ENCODE measurements at places on chromosomes 2 and 18. TPM values are rescaled to one million over a fixed set of nuclear protein-coding genes. Genes with fewer than 3 reads are reported as not detected.

- DNase-seq, result no peak
- peak overlapping the region; percentile 49 for H3K27ac ChIP-seq
- H3K27me3 ChIP-seq, result no peaks in the 10 kb centered on the region
Observed at GRCh38 chr18:45166341-45166835, 448.9 kb upstream of the SLC14A2 start.

DNA sequence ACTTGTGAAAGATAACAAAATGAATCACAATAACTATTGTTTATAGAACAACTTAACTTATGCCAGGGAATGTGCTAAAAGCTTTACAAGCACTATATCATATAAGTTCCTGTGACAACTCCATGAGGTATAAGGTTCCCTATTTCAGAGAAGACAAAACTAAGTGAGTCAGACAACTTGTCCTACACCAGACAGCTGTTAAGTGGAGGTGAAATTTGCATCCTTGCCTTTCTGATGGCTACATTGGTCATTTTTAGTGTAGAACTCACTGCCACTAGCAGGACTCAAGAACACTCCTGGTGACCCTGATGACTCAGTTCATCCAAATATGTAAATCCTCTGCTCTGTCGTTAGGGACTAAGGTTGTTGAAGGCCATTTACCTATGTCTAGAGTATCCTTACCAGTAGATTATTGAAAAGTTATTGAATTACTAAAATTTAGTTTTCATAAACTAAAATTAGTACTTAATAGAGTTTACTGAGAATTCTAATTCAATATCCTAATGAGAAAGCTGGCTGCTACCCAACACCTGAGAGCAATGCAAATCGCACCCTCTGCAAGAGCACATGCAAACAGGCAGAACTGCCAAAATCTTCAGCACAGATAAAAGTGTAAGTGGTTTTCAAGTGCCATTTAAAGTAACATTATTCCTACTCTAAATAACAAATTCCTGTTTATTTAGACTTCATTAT is 636.2 kb downstream of the NRXN1 start:
- no peaks in the 10 kb centered on the region for H3K36me3 ChIP-seq
- no peak for DNase-seq
- no peak overlapping the region for H3K27ac ChIP-seq
- H3K27me3 ChIP-seq, result peaks cover 15% of the 10 kb centered on the region

DNA sequence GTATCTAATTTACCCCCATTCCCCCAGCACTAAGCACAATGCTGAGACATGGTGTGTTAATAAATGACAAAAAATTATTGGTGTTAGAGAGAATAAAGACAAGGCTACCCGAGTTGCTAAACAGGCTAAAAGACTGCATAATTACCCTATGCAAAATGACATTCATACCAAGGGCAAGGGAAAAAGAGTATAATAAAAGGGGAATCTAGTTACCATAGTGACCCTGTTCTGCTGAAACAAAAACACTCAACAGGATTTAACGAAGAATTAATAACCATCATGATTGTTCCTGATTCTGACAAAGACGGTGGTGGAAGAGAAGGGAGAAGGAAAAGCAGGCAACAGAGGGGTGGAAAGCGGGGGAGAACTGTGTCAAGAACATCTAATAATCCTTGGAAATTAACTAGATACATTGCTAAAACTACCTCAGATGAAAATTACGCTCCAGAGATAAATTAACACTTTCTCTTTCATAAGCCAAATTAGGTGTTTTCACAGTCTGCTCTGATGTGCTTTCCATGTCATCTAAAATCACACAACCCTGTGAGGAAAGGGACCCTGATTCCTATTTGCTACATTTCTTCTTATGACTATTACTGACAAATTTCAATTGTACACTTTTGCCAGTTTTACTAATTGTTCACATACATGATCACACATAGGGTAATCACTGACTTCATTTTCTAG is 25.5 kb downstream of the TTR start:
- H3K36me3 ChIP-seq, result no peaks in the 10 kb centered on the region
- no peak overlapping the region for H3K27ac ChIP-seq
- no peak overlapping the region for H3K4me3 ChIP-seq
- peaks cover 2% of the 10 kb centered on the region for H3K4me1 ChIP-seq
- no peaks in the 10 kb centered on the region for H3K27me3 ChIP-seq
- DNase-seq, result no peak

DNA sequence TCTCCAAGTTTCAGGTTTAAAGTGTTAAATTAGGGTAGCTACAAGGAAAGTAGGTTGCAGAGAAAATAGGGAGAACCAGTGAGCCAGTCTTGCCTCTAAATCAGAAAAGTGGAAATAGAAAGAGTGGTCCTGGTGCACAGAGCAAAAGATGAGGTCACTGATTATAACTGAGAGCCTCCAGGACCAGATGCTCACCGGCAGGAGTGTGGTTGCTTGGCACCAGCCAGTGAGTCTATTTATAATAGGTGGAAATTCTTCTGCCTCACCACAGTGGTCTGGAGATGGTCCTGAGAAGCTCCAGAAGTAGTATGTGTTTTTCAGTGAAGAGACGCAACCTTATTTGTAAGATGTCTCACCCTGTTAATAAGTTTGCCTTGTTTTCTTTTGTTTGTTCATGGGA is 373.9 kb upstream of the KCNJ3 start:
- no peaks in the 10 kb centered on the region for H3K4me1 ChIP-seq
- H3K4me3 ChIP-seq, result no peak overlapping the region
- H3K27ac ChIP-seq, result no peak overlapping the region
- H3K27me3 ChIP-seq, result no peaks in the 10 kb centered on the region

- H3K4me3 ChIP-seq, result no peak overlapping the region
- H3K27me3 ChIP-seq, result peaks cover 21% of the 10 kb centered on the region
- no peaks in the 10 kb centered on the region for H3K36me3 ChIP-seq
- DNase-seq, result no peak
- H3K4me1 ChIP-seq, result no peaks in the 10 kb centered on the region
Observed at GRCh38 chr2:11473659-11474433, 7.9 kb upstream of the E2F6 start.

DNA sequence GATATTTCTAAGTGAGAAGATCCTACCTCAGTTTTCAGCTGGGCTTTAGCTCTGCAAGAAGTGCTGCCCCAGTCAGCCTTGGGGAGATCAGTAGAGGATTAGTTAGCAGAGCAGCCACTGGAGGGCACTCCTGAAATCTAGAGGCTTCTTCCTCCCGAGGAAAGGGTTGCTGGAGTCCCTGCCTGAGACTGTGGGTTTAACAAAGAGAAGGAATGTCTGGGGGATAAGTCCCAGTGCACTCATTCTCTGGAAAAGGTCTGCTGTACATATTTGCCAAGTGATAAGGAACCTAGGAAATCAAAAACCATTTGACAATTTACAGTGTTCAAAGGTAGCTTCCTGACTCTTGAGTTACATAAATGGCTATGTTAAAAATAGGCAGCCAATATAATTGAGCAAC is 207.2 kb downstream of the SLC8A1 start:
- H3K4me3 ChIP-seq, result no peak overlapping the region
- no peak for DNase-seq
- no peaks in the 10 kb centered on the region for H3K36me3 ChIP-seq
- H3K27me3 ChIP-seq, result no peaks in the 10 kb centered on the region
- peaks cover 72% of the 10 kb centered on the region for H3K4me1 ChIP-seq
- H3K27ac ChIP-seq, result peak overlapping the region; percentile 96

DNA sequence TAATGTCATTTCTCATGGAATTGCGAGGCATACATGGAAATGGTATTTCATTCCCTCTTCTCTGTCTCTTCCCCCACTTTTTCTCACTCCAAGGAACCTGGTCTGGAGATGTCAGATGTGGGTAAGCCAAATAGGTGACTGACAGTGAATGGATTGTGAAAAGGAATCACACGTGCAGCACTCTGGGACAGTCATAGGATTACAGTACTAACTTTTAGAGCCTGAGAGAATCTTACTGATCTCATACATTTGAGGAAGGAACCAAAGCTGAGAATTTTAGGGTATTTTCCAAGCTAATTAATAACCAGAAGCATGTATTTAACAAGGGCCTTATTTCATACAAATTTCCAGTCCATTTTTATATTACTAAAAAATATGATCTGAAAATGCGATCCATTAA is 58.1 kb upstream of the ERBB4 start:
- no peak overlapping the region for H3K27ac ChIP-seq
- DNase-seq, result no peak
- H3K36me3 ChIP-seq, result no peaks in the 10 kb centered on the region
- H3K4me1 ChIP-seq, result no peaks in the 10 kb centered on the region
- H3K4me3 ChIP-seq, result no peak overlapping the region

GRCh38 chr2:152227969-152228592 is 52.5 kb upstream of the STAM2 start:
- peaks cover 29% of the 10 kb centered on the region for H3K4me1 ChIP-seq
- no peaks in the 10 kb centered on the region for H3K36me3 ChIP-seq
- no peak for DNase-seq
- no peak overlapping the region for H3K4me3 ChIP-seq
- no peaks in the 10 kb centered on the region for H3K27me3 ChIP-seq

DNA sequence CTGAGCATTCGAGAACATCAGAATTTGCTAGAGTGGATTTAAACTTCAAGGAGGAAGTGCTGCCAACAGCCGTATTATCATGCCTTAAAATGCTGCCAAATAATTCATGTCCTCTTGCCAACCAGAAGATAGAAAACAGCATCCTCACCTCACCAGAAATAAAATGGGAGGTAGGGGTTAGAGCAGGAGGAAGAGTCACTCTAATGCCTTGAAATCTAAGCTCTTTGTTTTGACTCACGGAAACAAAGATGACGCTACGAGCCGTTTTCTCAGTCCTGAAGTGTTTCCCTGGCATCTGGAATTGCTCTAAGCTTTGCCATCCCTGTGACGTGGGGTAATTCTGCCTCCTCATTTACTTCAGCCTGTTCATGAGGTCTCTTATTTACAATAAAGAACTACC is 97.1 kb downstream of the PRPF40A start:
- no peak for DNase-seq
- no peaks in the 10 kb centered on the region for H3K27me3 ChIP-seq
- no peak overlapping the region for H3K27ac ChIP-seq
- H3K4me1 ChIP-seq, result no peaks in the 10 kb centered on the region
- H3K4me3 ChIP-seq, result no peak overlapping the region

GRCh38 chr18:70195014-70195614 is 10.4 kb downstream of the RTTN start:
- no peak overlapping the region for H3K27ac ChIP-seq
- peaks cover 5% of the 10 kb centered on the region for H3K36me3 ChIP-seq
- H3K4me3 ChIP-seq, result no peak overlapping the region
- no peak for DNase-seq
- H3K27me3 ChIP-seq, result no peaks in the 10 kb centered on the region

GRCh38 chr2:37707393-37707792 is 36.0 kb upstream of the CDC42EP3 start:
- no peaks in the 10 kb centered on the region for H3K27me3 ChIP-seq
- no peaks in the 10 kb centered on the region for H3K36me3 ChIP-seq
- H3K27ac ChIP-seq, result no peak overlapping the region
- no peak for DNase-seq
- no peak overlapping the region for H3K4me3 ChIP-seq

Gene GALNT3
- 4.2 TPM for total RNA-seq

Gene GATA6
- total RNA-seq, result 13.1 TPM

Gene LHCGR
- not detected for total RNA-seq

Gene KCNJ13
- total RNA-seq, result not detected

All from chondrocyte (in vitro differentiated cells).